ENCODE measurements at places on chromosomes 11 and 22.
A peak's percentile ranks its signal among the peaks of the same experiment; 100 is the strongest.

DNA sequence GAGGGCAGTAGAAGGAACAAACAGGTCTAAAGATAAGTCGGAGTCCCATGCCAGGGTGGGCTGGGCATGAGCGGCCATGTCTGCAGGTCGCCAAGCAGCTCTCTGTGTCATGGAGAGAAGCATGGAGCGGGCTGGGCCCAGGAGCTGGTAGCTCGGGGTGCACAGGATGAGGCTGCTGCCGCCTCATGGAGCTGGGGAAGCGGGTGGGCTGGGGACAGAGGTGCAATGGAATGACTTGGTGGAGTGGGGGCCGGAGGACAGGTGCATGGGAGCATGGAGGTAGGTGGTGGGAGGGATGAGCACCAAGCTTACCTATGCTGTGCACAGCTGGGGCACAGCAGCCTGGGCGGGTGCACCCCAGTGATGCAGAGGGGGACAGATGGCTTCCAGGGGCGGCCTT is 3.6 kb downstream of the NRXN2 start:
- no peak for DNase-seq

DNA sequence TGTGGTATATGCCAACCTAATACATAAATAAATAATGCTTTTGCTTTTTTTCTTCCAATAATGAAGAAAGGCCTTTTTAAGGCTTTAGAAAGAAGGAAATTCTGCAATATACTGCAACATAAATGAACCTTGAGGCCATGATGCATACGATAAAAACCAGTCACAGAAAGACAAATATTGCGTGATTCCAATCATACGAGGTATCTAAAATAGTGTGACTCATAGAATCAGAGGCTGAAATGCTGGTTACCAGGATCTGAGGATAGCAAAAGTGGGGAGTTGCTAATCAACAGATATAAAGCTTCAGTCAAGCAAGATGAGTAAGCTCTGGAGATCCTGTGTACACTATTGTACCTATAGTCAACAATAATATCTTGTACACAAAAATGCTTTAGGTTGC is 24.2 kb downstream of the MS4A6A start:
- DNase-seq, result peak; percentile 26

DNA sequence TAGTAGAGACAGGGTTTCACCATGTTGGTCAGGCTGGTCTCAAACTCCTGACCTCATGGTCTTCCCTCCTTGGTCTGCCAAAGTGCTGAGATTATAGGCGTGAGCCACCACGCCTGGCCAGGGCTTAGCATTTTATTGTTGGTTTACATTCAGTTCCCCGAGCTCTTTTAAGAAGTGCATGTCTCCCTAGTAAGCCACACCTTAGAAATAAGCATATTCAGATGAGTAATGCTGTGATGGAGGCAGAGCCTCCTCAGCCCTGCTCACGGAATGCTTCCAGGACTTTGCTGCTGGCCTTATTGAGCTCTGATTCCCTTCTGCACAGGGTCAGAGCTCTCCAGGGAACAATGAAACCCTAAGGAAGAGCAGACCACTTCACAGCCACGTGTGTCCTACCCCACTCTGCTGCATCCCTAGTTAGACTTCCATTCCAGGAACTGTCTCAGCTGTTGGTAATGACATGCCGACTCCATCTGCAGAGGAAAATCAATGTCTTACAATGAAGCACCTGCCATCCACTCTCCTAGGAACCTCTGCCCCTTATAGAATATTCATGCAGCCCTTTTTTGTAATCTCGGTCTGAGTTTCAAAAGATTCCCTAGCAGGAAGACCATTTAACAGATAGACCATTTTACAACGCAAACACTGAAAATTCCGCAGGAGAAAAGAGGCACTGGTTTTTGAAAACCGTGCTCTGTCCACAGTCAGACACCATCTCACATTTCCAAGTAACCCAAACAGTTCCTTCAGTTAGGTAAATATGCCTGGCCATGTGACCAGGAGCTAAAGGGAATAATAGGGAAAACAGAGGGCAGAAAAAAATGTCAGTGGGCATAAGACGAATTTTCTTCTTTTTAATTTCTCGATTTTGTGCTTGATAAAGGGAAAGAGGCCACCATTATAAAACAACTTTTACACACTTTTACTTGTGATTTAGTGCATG is 1.7 kb upstream of the JAM3 start:
- no peak for DNase-seq

- no peak for DNase-seq
Observed at GRCh38 chr22:20264614-20265452, 3.3 kb downstream of the RTN4R start.

DNA sequence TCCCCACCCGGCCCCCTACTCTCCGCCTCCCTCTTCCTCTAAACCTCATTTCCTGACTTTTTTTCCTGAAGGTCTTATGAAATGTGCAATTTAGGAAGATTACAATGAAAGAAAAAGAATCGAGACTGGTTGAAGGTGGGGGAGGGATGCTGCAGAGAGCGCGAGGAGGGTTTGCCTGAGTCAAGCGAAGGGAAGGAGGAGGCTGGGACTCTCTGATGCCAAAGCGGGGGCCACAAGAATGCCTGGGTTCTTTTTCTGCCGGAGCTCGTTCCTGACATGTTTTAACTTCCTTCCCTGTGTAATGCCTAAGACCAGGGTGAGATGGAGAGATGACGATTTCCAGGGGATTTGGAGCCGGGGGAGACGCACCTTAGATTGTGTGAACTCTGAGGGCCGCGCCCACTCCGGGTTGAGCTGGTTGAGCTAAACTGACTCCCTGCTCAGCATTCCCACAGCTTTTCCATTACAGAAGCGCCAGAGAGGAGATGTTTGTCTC is 270.5 kb upstream of the SORL1-AS1 start:
- no peak for DNase-seq

DNA sequence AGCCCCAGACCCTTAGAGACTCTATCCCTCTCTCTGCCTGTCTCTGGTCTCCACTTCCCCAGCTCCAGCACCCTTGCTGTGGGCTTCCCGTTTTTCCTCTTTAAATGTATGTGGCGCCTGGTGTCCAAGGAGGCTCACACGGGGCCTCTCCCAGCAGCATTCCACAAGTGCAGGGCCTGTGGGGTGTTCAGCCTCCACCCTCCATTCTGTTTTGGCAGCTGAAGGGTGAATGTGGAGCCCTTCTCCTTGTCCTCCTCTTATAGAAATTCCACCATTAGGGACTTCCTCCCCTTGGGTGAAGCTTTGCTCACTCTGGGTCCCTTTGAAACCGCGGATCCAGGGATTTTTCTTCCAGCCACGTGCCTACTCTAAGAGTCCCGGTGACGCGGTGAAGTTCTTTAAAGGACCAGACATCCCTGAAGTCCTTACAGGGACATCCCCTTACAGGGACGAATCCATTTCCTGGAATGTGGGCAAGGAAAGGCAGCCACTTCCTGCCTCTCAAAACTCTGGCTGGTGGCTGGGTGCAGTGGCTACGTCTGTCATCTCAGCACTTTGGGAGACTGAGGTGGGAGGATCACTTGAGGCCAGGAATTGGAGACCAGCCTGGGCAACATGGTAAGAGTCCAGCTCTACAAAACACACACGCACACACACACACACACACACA is 1.6 kb upstream of the TSPAN18 start:
- no peak for DNase-seq

- peak; percentile 100 for DNase-seq
Observed at GRCh38 chr11:71787098-71787823, 45.7 kb upstream of the DEFB108B start.

Data from OCI-M1 (cell line).